ENCODE measurements at places on chromosomes 16 and 17. TPM values are rescaled to one million over a fixed set of nuclear protein-coding genes. Genes with fewer than 3 reads are reported as not detected.
A peak's percentile ranks its signal among the peaks of the same experiment; 100 is the strongest.

- H3K4me3 ChIP-seq: peak overlapping the region; percentile 58
- DNase-seq: no peak
- H3K4me1 ChIP-seq: peaks cover 8% of the 10 kb centered on the region
- peaks cover 15% of the 10 kb centered on the region for H3K27me3 ChIP-seq
These were observed 908 bp downstream of the TMEM98 start for GRCh38 chr17:32928586-32929535.

The GRAP gene
- 8.5 TPM for total RNA-seq

The TOP3A gene
- 31.2 TPM for total RNA-seq

DNA sequence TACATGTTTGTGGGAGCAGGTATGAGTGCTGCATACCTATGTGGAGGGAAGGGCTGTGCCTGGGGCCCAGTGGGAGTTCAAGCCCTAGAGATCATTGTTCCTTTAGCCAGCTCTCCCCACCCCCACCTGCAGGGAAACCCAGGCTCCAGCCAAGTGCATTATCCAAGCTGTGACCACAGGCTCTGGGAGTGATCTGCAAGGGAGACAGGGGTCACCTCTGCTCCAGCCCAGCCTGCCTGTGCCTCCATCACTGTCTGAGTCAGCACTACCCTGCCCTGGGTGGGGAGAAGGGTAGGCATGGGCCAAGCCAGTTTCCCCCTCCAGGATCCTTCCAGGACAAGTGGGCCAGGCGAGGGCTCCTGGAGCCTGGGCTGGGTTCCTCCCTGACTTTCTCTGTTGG lies 32.1 kb upstream of the SBK1 start:
- no peak overlapping the region for H3K27ac ChIP-seq
- H3K4me1 ChIP-seq: peaks cover 6% of the 10 kb centered on the region
- DNase-seq: no peak

The SALL1 gene
- not detected for total RNA-seq

GRCh38 chr16:66539623-66540469 lies 10.1 kb downstream of the TK2 start:
- no peaks in the 10 kb centered on the region for H3K27me3 ChIP-seq
- no peak overlapping the region for H3K27ac ChIP-seq
- H3K36me3 ChIP-seq: peaks cover 68% of the 10 kb centered on the region
- DNase-seq: no peak
- H3K4me3 ChIP-seq: no peak overlapping the region
- H3K4me1 ChIP-seq: peaks cover 16% of the 10 kb centered on the region

GRCh38 chr17:49575679-49576087 lies at the start of gene NXPH3:
TSS of gene NXPH3 (plus strand) at chr17:49575871. CDS start at chr17:49576220, 349 bp downstream.
- H3K27ac ChIP-seq: peak within 1 kb of the TSS; percentile 58
- H3K36me3 ChIP-seq: no peaks in the 10 kb centered on the region
- peaks cover 34% of the 10 kb centered on the region for H3K4me1 ChIP-seq
- H3K27me3 ChIP-seq: peaks cover 8% of the 10 kb centered on the region
- H3K4me3 ChIP-seq: peak within 1 kb of the TSS; percentile 73
- DNase-seq: peak; percentile 78

All from lower lobe of right lung (tissue), 2 donors.